Endothelial cell (in vitro differentiated cells): ENCODE measurements at places on chromosomes 4 and X. TPM values are rescaled to one million over a fixed set of nuclear protein-coding genes. Genes with fewer than 3 reads are reported as not detected.

The ERCC6L gene
- 1.7 TPM for total RNA-seq

The FGF5 gene
- total RNA-seq = not detected

- DNase-seq = no peak
Measured at GRCh38 chr4:108168160-108168670, 517 bp downstream of the LEF1 start.

The CENPVL1 gene
- total RNA-seq = not detected
